ENCODE measurements at places on chromosomes 7 and 10.

- no peak for DNase-seq
These were observed 11.7 kb downstream of the ZYX start for GRCh38 chr7:143392875-143393266.

GRCh38 chr7:158129037-158130022 is 458.3 kb downstream of the PTPRN2 start:
- DNase-seq: no peak

GRCh38 chr7:22762866-22763265 is 35.9 kb downstream of the IL6 start:
- DNase-seq: no peak

DNA sequence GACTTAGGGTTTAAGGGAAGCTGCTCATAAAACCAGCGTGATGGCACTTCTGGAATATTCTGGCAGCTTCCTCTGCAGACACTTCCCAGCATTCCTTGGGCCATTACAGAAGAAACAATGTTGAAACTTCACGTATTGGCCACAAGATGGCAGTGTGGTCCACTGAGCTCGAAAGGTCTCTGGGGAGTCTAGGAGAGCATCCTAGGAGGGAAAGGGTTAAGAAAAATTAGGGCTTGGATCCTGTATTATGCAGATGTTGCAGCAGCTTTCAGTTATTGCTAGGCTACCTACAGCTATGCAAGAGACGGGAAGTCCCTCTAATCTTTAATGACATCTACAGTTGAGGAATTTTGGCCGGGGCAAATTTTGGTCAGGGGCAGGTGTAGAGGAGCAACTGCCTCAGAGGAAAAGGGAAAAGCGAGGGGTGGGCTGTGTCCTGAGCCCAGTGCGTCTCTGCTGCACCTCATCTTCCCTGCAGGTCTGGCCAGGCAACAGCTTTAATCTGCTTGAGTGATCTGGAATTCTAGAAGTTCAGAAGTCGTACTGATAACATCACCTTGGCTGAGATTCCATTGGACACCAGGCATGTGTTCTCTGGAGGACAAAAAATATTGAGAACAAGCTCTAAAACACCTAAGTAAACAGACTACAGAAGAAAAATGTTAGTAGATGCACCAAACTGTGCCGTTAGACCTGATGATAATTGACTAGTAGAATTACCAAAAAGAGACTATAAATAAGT is 220.8 kb upstream of the PRSS58 start:
- DNase-seq: no peak

- DNase-seq: no peak
These were observed 27.5 kb downstream of the ELMO1 start for GRCh38 chr7:37420946-37421695.

GRCh38 chr7:80763289-80763688 is 124.8 kb downstream of the CD36 start:
- DNase-seq: no peak

Data from retinal pigment epithelial cell (primary cell).